ENCODE measurements at places on chromosomes 11 and 22.

GRCh38 chr11:131408025-131408640, 37.7 kb downstream of the NTM start:
- no peak for DNase-seq

DNA sequence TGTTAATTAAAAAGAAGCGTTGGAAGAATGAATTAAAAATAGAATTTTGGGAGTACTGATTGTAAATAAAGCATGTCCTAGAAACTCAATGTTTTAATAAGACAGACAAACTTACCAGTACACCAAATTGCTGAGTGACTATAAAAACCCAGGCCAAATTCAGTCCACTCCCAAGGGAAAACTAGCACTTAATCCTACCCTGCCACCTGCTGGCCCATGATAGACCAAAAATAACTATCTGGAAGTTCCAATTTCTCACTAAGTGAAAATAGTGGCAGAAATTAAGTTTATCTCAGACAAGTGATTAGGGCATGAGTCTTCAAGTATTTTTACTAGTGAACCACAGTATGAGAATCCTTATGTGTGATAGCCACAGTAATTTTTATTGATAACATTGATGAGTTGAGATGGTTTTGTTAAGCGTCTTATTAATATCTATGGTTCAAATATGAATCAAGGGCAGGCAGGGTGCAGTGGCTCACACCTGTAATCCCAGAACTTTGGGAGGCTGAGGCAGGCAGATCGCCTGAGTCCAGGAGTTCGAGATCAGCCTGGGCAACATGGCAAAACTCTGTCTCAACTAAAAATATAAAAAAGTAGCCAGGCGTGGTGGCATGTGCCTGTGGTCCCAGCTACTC, 9.8 kb upstream of the DDX10 start:
- DNase-seq, result peak; percentile 55

GRCh38 chr11:121892863-121893262, 223.2 kb downstream of the BLID start:
- DNase-seq, result no peak

- DNase-seq, result no peak
Measured at GRCh38 chr11:20729597-20730105, 60.3 kb downstream of the NELL1 start.

DNA sequence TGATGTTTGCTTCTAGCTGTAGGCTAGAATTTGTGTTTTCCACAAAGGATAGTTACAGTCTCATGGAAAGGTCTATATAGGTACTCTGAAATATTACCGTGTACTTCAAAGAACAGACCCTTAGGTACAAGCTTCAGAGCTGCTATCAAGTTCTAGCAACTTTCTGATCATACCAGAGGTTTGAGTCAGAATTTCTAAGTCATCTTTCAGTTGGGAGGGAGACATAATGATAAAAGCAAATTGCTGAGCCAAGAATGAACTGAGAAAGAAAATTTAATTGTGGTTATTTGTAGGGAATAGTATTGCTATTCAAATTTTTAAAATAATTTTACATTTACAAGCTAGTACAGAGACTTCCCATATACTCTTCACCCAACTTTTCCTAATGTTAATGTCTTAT, 19.9 kb upstream of the ME3 start:
- no peak for DNase-seq

DNA sequence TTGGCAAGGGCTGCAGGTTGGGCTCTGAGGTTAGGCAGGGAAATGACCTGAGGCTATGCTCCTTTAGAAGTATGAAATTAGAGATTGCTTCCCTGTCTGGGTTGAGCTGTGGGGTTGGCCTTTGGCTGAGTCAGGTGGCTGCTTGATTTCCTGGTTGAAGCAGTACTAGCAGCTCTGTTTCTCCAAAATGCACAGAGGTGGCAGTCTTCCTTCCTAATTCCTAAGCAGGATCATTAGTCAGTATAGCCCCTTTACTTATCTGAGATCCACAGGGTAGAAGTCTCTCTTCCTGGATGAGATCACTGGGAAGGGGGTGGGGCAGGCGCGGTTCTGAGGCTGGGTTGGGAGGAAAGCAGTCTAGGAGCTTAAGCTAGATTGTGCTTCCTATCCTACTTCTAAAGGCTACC, 1917.5 kb downstream of the LRRC4C start:
- DNase-seq, result no peak

- DNase-seq, result no peak
Measured at GRCh38 chr11:37407461-37407860, 809.4 kb upstream of the RAG2 start.

- no peak for DNase-seq
Measured at GRCh38 chr22:49291781-49292180, 535.9 kb downstream of the BRD1 start.

DNA sequence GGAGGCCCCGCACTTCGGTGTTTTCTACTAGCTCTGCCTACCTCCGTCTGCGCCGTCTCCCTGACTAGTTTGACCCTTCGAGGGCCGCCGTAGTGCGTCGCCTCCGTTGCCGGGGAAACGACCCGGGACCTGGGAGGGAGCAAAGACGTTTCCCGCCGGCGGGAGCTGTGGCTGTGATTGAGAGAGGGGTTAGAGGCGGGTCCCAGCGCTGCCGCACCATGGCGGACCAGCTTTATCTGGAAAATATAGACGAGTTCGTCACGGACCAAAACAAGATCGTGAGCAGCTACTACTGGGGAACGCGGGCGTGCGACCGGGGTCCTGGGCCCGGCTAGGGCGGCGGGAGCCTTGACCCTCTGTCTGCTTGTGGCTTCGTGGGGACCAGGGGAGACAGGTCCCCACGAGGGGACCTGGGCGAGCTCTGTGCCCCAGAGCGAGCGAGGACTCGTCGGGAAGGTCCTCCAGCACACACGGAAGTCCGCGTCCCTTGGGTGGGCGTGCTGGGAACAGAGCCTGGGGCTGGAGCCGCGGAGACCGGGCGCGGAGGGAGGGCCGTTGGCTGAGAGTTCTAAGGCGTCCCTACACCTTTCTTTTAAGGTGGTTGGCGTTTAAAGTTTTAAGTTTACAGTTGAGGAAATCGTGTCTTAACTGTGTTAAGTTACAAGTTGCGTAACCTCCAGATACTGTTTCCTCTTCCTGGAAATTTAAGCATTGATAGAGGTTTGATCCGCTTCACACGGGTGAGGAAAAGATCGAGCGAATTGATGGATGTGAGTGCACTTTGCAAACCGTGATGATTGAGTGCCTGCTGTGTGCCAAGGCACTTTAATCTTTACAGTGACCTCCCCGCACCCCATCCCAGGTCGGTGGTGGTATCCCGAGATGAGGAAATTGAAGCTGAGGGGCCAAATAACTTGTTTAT, at the start of gene POLD3:
POLD3 (plus strand) TSS at position 142 of the 922 bp plus-strand sequence; CDS start at position 219, 77 bp downstream.
- DNase-seq, result peak; percentile 97

- DNase-seq, result no peak
Measured at GRCh38 chr22:49046000-49046545, 781.6 kb downstream of the BRD1 start.

GRCh38 chr11:1827095-1827813, 7.5 kb upstream of the SYT8 start:
- peak; percentile 73 for DNase-seq

Measured in BE2C (cell line).